Thyroid gland (tissue), 4 donors: ENCODE measurements at places on chromosomes 7 and 10. TPM values are rescaled to one million over a fixed set of nuclear protein-coding genes. Genes with fewer than 3 reads are reported as not detected.

GRCh38 chr7:12759151-12759550 is 71.7 kb downstream of the ARL4A start:
- H3K27ac ChIP-seq, result no peak overlapping the region
- no peaks in the 10 kb centered on the region for H3K27me3 ChIP-seq
- H3K4me3 ChIP-seq, result no peak overlapping the region
- H3K36me3 ChIP-seq, result no peaks in the 10 kb centered on the region

DNA sequence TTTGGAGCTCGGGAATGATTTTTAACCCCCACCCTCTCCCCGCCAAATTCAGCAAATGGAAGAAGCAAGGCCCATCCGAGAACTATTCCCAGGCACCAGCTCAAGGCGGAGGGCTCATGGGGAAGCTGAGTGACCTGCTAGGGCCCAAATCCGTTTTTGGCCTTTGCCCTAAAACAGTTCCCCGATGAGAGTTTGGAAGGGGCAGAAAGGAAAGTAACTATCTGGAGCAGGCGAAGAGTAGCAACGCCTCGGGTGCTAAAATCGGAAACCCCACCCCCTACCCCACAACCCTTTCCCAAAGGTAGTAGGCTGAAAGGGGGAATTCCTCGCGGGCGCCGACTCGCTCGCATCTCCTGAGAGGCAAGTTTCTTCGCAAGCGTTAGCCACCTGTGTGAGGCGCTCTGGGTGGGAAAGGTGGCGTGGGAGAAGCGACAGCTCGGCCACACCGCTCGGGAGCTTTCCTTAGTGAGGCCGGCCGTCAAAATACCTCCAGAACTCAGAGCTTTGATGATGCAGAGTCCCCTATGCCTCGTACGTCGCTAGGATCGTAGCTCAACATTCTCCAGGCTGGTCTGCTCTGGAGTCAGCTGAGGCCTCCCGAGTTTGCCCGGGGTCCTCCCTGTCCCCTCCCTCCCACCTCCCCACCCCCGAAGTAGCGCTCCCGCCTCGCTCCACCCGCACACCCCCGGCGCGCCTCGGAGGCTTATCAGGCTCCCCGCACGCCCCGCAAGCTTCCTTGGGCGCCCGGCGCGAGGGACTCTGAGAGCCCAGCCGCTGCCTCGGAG is 642 bp upstream of the PRKG1 start:
- no peaks in the 10 kb centered on the region for H3K27me3 ChIP-seq
- H3K4me1 ChIP-seq, result peaks cover 21% of the 10 kb centered on the region
- H3K27ac ChIP-seq, result peak overlapping the region; percentile 95
- peak; percentile 69 for DNase-seq

DNA sequence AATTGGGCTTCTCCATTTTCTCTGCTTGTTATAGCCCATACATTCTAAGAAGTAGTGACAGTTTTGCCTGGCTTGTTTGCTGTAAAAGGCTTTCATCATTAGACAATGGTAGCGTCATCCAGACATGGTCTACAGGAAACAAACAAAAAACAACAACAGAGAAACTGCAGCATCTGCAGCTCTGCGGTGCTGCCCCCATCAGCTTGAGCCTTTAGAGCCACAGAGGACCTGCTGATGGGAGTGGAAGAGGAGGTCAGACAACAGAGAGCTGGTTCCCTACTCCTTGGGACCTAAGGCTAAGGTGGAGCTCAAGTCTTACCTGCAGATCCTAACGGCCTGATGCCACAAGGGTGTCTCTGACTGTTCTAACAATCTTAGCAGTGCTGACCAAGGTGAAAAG is 3.1 kb downstream of the INA start:
- no peaks in the 10 kb centered on the region for H3K36me3 ChIP-seq
- peaks cover 5% of the 10 kb centered on the region for H3K4me1 ChIP-seq
- DNase-seq, result no peak
- no peak overlapping the region for H3K27ac ChIP-seq

- H3K4me3 ChIP-seq, result no peak overlapping the region
- no peak for DNase-seq
- no peak overlapping the region for H3K27ac ChIP-seq
These were observed 143.7 kb downstream of the PTPN20 start for GRCh38 chr10:47054974-47055373.

GRCh38 chr10:127318396-127318795 is 122.0 kb upstream of the INSYN2A start:
- H3K27ac ChIP-seq, result no peak overlapping the region
- H3K27me3 ChIP-seq, result no peaks in the 10 kb centered on the region
- peaks cover 7% of the 10 kb centered on the region for H3K4me1 ChIP-seq
- no peak for DNase-seq
- H3K4me3 ChIP-seq, result no peak overlapping the region

DNA sequence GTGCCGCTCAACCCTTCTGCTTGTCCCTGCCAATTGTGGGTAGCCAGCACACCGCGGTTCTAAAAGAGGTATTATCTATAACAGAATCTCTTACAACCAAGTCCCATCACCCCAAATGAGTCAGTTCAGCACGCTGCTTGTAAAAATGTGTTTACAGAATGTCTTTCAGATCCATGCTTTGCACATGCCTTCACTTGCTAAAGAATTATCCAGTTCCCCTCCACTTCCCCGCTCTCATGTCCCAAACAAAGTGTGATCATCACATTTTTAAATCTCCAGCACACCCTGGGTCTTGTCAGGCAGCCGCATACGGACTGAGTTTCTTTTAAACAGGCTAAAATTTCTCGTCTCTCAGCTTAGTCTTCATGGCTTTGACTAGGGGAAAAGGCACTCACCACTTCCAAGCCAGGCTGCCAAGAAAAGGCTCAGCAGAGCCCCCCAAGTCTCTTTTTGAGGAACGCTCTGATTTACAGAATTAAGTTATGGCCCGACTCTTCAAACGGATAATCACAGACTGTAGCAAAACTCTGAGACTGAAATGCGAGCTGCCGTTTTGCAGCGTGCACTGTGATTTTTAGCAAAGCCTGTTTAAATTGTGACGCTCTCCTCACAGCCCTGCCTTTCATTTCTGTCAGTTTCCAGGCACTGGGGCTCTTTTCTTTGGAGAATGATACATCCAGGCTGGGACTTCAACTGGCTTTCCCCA is 29.8 kb upstream of the FGFR2 start:
- H3K27ac ChIP-seq, result no peak overlapping the region
- no peaks in the 10 kb centered on the region for H3K36me3 ChIP-seq
- H3K27me3 ChIP-seq, result no peaks in the 10 kb centered on the region
- H3K4me1 ChIP-seq, result peaks cover 7% of the 10 kb centered on the region

DNA sequence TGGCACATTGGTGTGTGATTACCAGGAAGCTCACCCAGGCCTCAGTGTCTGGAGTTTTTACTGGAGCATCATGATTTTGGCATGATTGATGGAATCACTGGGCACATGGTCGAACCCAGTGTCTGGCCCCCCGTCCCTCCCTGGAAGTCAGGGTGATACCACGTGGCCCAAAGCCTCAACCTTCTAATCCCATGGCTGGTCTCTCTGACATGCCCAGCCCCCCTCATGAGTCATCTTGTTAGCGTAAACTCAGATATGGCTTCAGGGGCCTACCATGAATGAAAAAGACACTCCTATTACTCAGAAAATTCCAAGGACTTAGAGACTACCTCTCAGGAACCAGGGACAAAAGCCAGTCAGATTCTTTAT is 109.3 kb downstream of the GRK5 start:
- no peak for DNase-seq
- H3K4me1 ChIP-seq, result peaks cover 51% of the 10 kb centered on the region
- no peaks in the 10 kb centered on the region for H3K36me3 ChIP-seq
- peak overlapping the region; percentile 90 for H3K27ac ChIP-seq

DNA sequence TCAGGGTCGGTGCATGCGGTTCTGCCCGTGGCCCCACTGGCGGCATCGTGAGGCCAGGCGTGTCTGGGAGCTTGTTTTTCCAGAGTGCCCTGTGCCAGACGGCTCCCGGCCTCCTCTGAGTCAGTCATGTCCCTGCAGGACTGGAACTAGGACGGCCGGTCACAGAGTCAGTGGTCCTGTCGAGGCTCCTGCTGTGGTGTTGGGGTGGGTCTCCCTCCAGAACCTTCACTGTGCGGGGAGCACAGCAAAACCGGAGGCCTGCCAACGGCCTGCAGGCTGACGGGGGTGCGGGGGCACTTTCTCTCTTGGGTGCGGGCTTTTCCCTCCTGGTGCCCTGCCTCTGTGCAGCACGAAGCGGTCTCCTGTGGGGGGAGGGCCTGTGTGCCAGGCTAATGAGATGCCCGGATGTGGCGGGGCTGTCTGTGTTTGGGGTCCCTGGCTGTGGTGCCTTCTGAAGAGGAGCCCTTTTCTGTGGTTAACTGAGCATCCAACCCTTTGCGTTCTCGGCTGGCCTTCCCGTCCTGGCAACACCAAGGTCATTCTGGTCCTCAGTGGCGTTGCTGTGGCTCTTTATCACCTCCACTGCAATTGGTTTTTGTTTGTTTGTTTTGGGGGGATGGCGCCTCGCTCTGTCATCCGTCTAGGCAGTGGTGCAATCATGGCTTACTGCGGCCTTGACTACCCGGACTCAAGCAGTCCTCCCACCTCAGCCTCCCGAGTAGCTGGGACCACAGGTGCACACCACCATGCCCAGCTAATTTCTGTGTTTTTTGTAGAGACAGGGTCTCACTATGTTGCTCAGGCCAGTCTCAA is 8.0 kb downstream of the GET4 start:
- H3K27ac ChIP-seq, result no peak overlapping the region
- H3K36me3 ChIP-seq, result peaks cover 26% of the 10 kb centered on the region
- no peaks in the 10 kb centered on the region for H3K27me3 ChIP-seq
- DNase-seq, result no peak

GRCh38 chr7:148011753-148012152 is 578.8 kb upstream of the C7orf33 start:
- DNase-seq, result no peak
- H3K4me1 ChIP-seq, result peaks cover 13% of the 10 kb centered on the region
- no peak overlapping the region for H3K27ac ChIP-seq
- H3K36me3 ChIP-seq, result no peaks in the 10 kb centered on the region
- no peak overlapping the region for H3K4me3 ChIP-seq

GRCh38 chr7:66553001-66553400 is 75.7 kb upstream of the KCTD7 start:
- H3K4me1 ChIP-seq, result peaks cover 7% of the 10 kb centered on the region
- H3K27ac ChIP-seq, result no peak overlapping the region
- no peak overlapping the region for H3K4me3 ChIP-seq
- DNase-seq, result no peak

DNA sequence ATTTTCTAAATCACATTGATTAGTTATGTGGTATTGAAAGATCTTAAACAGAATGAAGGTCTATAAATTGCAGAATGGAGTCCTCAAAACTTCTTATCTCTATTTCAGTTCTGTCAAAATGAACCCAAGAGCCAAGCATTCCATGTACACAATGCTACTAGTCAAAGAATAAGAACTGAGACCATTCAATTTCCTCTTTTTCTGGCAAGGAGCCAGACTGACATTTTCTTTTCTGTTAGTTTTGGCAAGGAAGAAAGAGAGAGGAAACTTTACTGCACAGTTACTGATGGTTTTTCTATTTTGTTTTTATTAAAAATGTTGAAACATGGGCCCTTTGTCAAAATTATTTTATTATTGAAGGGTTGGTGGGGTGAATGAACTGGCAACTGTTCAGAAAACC is 181.8 kb upstream of the FERD3L start:
- no peak overlapping the region for H3K4me3 ChIP-seq
- no peak for DNase-seq
- H3K4me1 ChIP-seq, result no peaks in the 10 kb centered on the region
- H3K36me3 ChIP-seq, result no peaks in the 10 kb centered on the region
- no peak overlapping the region for H3K27ac ChIP-seq

DNA sequence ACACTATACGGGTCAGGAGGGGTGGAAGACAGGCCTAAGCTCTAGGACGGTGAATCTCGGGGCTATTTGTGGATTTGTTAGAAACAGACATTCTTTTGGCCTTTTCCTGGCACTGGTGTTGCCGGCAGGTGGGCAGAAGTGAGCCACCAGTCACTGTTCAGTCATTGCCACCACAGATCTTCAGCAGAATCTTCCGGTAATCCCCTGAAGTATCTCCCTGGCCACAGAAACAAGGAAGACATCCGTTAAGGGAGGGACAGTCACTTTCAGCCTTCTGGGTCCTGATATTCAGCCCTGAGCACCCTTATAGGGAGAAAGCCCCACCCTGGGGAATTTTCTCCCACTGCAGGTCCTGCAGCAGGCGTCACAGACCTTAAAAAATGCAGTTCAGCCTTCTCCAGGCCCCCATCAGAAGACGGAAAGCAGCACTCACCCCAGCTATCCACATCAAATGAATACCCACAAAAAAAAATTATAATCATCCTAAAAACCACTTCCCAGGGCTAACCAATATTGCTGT is 23.2 kb downstream of the PLAC9 start:
- peak overlapping the region; percentile 49 for H3K27ac ChIP-seq
- no peaks in the 10 kb centered on the region for H3K27me3 ChIP-seq
- peaks cover 29% of the 10 kb centered on the region for H3K36me3 ChIP-seq

GRCh38 chr7:24917510-24918239 is 62.3 kb downstream of the OSBPL3 start:
- H3K36me3 ChIP-seq, result no peaks in the 10 kb centered on the region
- peaks cover 15% of the 10 kb centered on the region for H3K4me1 ChIP-seq
- no peak for DNase-seq
- H3K4me3 ChIP-seq, result no peak overlapping the region
- H3K27ac ChIP-seq, result no peak overlapping the region
- no peaks in the 10 kb centered on the region for H3K27me3 ChIP-seq

DNA sequence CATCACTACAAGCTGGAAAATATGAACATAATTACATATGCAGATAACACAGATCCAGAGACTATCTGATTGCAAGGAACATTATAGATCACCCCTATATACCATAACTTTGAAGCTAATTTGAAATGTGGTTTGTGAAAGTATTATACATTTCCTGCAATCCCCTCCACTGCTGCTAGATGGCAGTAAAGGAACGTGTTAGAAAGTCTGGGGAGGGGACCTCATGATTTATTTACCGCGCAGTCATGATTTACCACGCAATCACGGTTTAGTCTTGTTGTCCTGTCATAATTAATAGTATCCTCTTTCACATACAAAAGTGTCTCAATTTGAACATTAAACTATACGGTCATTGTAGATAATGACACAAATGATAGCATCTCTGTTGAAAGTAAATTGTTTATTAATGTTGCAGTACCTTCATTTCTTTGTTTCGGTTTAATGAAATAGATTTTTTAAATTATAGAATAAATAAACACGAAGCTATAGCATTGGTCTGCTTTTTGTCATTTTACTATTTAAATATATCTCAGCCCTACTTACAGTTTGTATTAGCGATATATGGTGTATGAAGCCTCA is 145.3 kb upstream of the PRSS1 start:
- DNase-seq, result peak; percentile 43
- H3K27ac ChIP-seq, result no peak overlapping the region
- H3K4me3 ChIP-seq, result no peak overlapping the region
- no peaks in the 10 kb centered on the region for H3K27me3 ChIP-seq
- H3K4me1 ChIP-seq, result no peaks in the 10 kb centered on the region
- no peaks in the 10 kb centered on the region for H3K36me3 ChIP-seq

GRCh38 chr7:77587272-77587671 is 50.2 kb downstream of the PTPN12 start:
- no peaks in the 10 kb centered on the region for H3K27me3 ChIP-seq
- no peak for DNase-seq

Gene PNLIP
- total RNA-seq, result not detected

Gene OR6V1
- total RNA-seq, result not detected

Gene ACSM6
- total RNA-seq, result 0.56 TPM

Gene PRKRIP1
- 33.9 TPM for total RNA-seq

Gene TSPAN15
- 23.1 TPM for total RNA-seq

Gene MUC12
- not detected for total RNA-seq

Gene ZNF862
- 53.7 TPM for total RNA-seq
